Panc1 (cell line): ENCODE measurements at places on chromosomes 7 and 10. TPM values are rescaled to one million over a fixed set of nuclear protein-coding genes. Genes with fewer than 3 reads are reported as not detected.

FAM13C gene
- total RNA-seq: not detected

RBP4 gene
- total RNA-seq: 6.9 TPM

MALRD1 gene
- not detected for total RNA-seq

PRKG1 gene
- total RNA-seq: 0.92 TPM

KIF11 gene
- 47.8 TPM for total RNA-seq

LCOR gene
- total RNA-seq: 58.0 TPM

EN2 gene
- 1.5 TPM for total RNA-seq

OGDH gene
- 166 TPM for total RNA-seq

ASIC3 gene
- total RNA-seq: 1.3 TPM

ARL3 gene
- total RNA-seq: 20.7 TPM

LAMB1 gene
- total RNA-seq: 204 TPM

CARD11 gene
- 0.82 TPM for total RNA-seq

POM121L12 gene
- not detected for total RNA-seq

ASB10 gene
- total RNA-seq: not detected

RBAK gene
- 14.8 TPM for total RNA-seq

TIAL1 gene
- total RNA-seq: 236 TPM

SLC18A3 gene
- total RNA-seq: not detected

LRRC61 gene
- total RNA-seq: 13.8 TPM

FAM241B gene
- total RNA-seq: 29.1 TPM

CALD1 gene
- 9.2 TPM for total RNA-seq

PLPP4 gene
- 0.18 TPM for total RNA-seq

MEIG1 gene
- total RNA-seq: 0.54 TPM

TAS2R41 gene
- not detected for total RNA-seq

ITPRID1 gene
- total RNA-seq: not detected

SMO gene
- 2.9 TPM for total RNA-seq

INMT gene
- total RNA-seq: 0.13 TPM

DDC gene
- not detected for total RNA-seq

SLC39A12 gene
- not detected for total RNA-seq

CYP2C19 gene
- total RNA-seq: 0.15 TPM

UPK3BL2 gene
- total RNA-seq: 14.4 TPM

TMEM213 gene
- total RNA-seq: not detected

SFTPA1 gene
- 3.8 TPM for total RNA-seq

OPALIN gene
- total RNA-seq: not detected

ETV1 gene
- 7.4 TPM for total RNA-seq

MNX1 gene
- total RNA-seq: 3.6 TPM

H2BK1 gene
- not detected for total RNA-seq

SUPV3L1 gene
- total RNA-seq: 65.0 TPM

EPHA1 gene
- total RNA-seq: 0.39 TPM

PRPS1L1 gene
- not detected for total RNA-seq

PFKFB3 gene
- 17.1 TPM for total RNA-seq

LRRC18 gene
- total RNA-seq: not detected

DNAH11 gene
- 0.15 TPM for total RNA-seq

PHTF2 gene
- 61.5 TPM for total RNA-seq

LRIT1 gene
- total RNA-seq: not detected
